ENCODE measurements at places on chromosomes 16 and 17.

DNA sequence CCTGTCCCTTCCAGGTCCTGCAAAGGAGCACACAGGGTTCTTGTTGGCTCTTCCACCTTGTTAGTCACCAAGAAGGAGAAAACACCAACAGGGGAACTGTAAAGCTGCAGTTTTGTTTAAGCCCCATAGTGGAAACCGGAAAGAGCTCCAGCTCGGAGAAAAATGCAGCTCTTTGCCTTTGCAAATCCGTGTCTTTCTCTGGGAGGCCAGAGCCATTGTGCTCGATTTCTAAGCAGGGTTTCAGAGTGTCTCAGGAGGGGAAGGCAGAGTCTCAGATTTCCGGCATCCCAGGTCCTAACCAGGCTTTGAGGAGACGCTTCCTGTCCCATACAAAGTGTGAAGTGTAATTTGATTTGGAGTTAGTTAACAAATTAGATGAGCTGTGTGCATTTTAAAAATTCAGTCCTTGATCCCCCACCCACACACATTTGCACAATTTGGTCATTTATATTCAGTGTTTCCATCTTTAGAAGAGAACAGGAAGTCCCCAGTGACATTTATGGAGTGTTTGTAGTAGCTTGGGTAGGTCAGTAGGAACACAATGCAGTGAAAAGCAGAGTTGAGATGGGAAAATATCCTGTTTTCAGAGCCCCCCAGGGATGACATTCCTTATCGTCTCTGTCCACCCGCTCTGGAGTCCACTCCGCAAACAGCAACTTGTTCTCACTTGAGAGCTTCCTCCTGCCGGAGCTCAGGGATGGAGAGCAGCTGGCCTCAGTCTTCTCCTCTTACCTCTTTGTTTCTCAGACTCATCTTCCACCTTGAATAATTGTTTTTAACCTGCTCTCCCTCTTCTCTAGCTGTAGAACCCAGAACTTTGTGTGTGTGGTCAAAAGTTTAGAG lies 331.9 kb downstream of the SEC14L1 start:
- H3K4me3 ChIP-seq, result peak overlapping the region; percentile 21
- H3K36me3 ChIP-seq, result peaks cover 33% of the 10 kb centered on the region
- peak overlapping the region; percentile 76 for H3K27ac ChIP-seq
- H3K4me1 ChIP-seq, result peaks cover 30% of the 10 kb centered on the region

DNA sequence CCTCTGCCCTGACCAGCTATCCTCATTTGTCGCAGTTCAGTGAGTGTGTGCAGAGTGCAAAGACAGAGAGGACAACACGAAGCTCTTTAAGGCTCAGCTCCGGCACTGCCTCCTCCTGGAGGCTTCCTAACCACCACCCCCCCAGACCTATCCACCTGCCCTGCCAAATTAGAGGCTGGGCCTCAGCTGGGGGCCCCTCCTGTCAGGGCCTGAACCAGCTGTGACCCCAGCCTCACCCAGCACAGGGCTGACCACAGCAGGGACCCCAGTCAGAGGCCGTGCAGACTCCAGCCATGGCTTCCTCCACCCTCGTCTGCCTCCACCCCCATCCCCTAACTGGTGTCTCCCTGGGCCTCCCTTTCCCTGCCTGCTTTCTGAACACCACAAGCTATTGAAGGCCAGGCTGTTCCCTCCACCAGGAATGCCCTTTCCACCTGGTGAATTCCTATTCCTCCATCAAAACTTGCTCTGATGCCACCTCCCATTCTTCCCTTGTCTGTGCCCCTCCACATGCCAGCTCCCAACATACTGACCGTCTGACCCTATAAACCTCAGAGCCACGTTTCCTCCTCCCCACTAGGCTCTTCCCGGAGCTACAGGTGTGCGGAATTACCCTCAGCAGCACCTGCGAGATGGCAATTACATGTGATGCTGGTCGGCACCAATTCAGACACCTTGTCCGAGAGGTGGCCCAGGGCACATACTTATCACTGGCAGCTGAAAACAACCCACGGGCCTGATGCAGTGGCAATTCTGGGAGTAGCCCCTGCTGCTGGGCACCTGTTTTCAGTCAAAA lies 8.8 kb downstream of the SREBF1 start:
- H3K36me3 ChIP-seq, result peaks cover 19% of the 10 kb centered on the region
- peaks cover 11% of the 10 kb centered on the region for H3K4me1 ChIP-seq
- peak overlapping the region; percentile 65 for H3K4me3 ChIP-seq
- H3K27ac ChIP-seq, result no peak overlapping the region
- no peak for DNase-seq
- no peaks in the 10 kb centered on the region for H3K27me3 ChIP-seq

GRCh38 chr16:29729116-29729521 lies 16.7 kb downstream of the C16orf54 start:
- H3K4me3 ChIP-seq, result no peak overlapping the region
- peaks cover 57% of the 10 kb centered on the region for H3K36me3 ChIP-seq
- no peak overlapping the region for H3K27ac ChIP-seq
- H3K27me3 ChIP-seq, result no peaks in the 10 kb centered on the region

- no peaks in the 10 kb centered on the region for H3K4me1 ChIP-seq
- no peaks in the 10 kb centered on the region for H3K27me3 ChIP-seq
- DNase-seq, result no peak
- no peak overlapping the region for H3K27ac ChIP-seq
- H3K36me3 ChIP-seq, result peaks cover 20% of the 10 kb centered on the region
These were observed 43.0 kb downstream of the GAN start for GRCh38 chr16:81357711-81358260.

DNA sequence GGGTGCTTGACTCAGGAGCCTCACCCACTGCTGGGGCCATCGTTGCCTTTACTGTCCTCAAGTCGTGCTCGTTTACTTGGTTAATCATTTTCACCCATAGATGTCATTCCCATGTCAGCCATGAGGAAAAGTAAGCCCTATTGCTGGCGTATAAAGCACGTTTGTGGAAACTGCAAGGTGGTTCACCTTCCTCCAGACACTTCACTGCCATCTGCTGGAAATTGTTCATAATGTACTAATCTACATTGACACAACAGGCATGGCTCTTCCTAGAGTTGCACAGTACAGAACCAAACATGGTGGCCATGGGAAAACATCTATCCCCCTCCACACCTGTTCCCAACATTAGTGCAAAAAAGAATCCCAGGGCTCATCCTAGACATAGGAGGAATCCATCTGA lies 116.6 kb downstream of the ZNF18 start:
- DNase-seq, result no peak
- H3K4me3 ChIP-seq, result no peak overlapping the region
- H3K4me1 ChIP-seq, result no peaks in the 10 kb centered on the region
- no peak overlapping the region for H3K27ac ChIP-seq

All from H9 (cell line).